Activated naive CD4-positive, alpha-beta T cell treated with anti-CD3 and anti-CD28 coated beads for 36 hours (primary cell): ENCODE measurements at places on chromosomes 1 and 21. TPM values are rescaled to one million over a fixed set of nuclear protein-coding genes. Genes with fewer than 3 reads are reported as not detected.

NMNAT2 gene
- not detected for total RNA-seq

CACHD1 gene
- total RNA-seq, result 2.6 TPM

SPOCD1 gene
- 0.21 TPM for total RNA-seq

MIXL1 gene
- not detected for total RNA-seq

COL6A2 gene
- 6.7 TPM for total RNA-seq

CD101 gene
- total RNA-seq, result 1.1 TPM

OR2L3 gene
- total RNA-seq, result not detected

CR1L gene
- total RNA-seq, result not detected

FNDC10 gene
- 1.2 TPM for total RNA-seq

PTP4A2 gene
- total RNA-seq, result 263 TPM

GPR61 gene
- total RNA-seq, result 0.31 TPM

C8A gene
- not detected for total RNA-seq

EDARADD gene
- not detected for total RNA-seq

CA14 gene
- total RNA-seq, result not detected

LCE2B gene
- total RNA-seq, result not detected

FMOD gene
- total RNA-seq, result 5.8 TPM

KLHDC9 gene
- 0.33 TPM for total RNA-seq

AVPR1B gene
- not detected for total RNA-seq

GBP7 gene
- 0.12 TPM for total RNA-seq

OR2G6 gene
- not detected for total RNA-seq

FTCD gene
- total RNA-seq, result not detected

OR2AK2 gene
- not detected for total RNA-seq

AMY1C gene
- total RNA-seq, result not detected

RGSL1 gene
- not detected for total RNA-seq
